Esophagus squamous epithelium (tissue), 5 donors: ENCODE measurements at places on chromosomes 7 and 10. TPM values are rescaled to one million over a fixed set of nuclear protein-coding genes. Genes with fewer than 3 reads are reported as not detected.
A peak's percentile ranks its signal among the peaks of the same experiment; 100 is the strongest.

The SPRN gene
- not detected for total RNA-seq

The PTPRN2 gene
- total RNA-seq, result 1.5 TPM

The ASIC3 gene
- total RNA-seq, result not detected

The RGR gene
- not detected for total RNA-seq

The LRIT1 gene
- 0.19 TPM for total RNA-seq

The TRIM50 gene
- not detected for total RNA-seq

The TEX47 gene
- not detected for total RNA-seq

The DNA2 gene
- 10.5 TPM for total RNA-seq

The PLAC9 gene
- total RNA-seq, result 22.1 TPM

The AKR1C4 gene
- not detected for total RNA-seq

The HMX3 gene
- not detected for total RNA-seq

The AKR1D1 gene
- total RNA-seq, result not detected

The NAT16 gene
- not detected for total RNA-seq

The SERPINE1 gene
- total RNA-seq, result 2.0 TPM

The LRRC18 gene
- 0.19 TPM for total RNA-seq

The SORCS1 gene
- 0.88 TPM for total RNA-seq

The CLCN1 gene
- total RNA-seq, result not detected

The COL28A1 gene
- total RNA-seq, result 0.11 TPM

- DNase-seq, result no peak
These were observed 4.1 kb upstream of the VSTM2A start for GRCh38 chr7:54538122-54538521.

DNA sequence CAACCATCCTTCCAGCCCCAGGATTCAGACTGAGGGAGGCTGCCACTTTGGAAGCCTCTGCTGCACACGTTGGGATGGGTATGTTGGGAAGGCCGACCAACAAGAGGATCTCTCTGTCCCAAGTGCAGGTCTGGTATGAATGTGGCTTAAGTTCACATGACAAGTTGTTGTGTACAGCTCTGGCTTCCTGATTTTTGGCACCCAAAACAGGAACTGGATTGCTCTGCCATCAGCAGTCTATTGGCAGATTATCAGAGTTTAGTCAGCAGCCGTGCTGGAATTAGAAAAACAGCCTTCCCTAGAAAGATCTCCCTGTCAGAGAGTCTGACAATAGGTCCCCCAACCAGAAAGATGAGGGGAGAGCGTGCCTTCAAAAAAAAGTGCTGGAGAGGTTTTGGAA is 66.9 kb downstream of the GOLGA7B start:
- DNase-seq, result no peak

GRCh38 chr10:120022357-120022756 is 129.8 kb downstream of the SEC23IP start:
- DNase-seq, result no peak

DNA sequence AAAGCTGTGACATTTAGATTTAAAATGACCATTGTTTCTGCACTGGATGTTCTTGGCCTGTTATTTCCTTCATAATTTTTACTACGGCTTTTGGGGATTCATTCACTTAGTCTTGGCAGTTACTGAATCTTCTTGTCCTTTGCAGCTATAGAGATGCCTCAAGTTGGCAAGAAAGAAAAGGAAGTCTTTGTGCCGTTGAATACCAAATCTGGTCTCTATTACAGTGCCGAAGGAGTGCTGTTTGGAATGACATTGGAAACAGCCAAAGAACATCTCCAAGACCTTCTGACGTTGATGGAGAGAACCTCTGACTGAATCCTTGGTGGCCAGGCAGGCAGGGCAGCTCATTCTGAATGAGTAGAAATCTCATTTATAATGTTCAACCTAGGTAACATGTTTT is 54.3 kb upstream of the NRP1 start:
- no peak for DNase-seq

GRCh38 chr7:102288285-102288930 is 1.7 kb downstream of the SH2B2 start:
- no peak for DNase-seq

DNA sequence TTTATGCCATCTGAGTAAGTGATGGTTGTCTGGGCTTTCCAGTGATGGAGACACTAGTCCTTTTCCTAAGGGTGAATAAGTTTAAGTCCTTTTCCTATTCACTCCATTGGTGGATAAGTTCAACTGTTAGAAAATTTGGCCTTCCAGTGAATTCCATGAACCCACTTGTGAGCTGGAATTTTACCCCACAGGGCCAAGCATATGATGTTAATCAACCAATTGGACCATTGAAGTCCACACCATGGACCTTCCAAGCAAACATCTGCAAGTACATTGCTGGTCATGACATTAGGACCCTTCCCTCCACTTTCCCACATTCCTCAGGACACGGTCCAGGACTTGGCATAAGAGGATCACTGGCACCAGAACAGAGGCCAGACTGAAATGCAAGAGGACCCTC is 381.4 kb downstream of the RPS24 start:
- DNase-seq, result no peak

DNA sequence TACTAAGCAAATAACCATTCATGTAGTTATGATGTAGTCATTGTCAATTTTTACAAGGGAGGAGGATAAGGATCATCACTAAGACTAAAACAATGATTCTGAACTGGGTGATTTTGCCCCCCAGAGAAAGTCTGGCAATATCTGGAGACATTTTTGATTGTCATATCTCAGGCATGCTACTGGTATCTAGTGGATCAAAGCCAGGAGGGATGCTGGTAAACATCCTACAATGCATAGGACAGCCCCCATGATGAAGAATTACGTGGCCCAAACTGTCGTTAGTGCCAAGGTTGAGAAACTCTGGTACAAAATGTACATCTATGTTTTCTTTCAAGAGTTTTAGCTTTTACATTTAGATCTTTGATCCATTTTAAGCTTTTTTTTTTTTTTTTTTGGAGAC is 57.3 kb downstream of the GBF1 start:
- no peak for DNase-seq

- DNase-seq, result no peak
These were observed 35.9 kb downstream of the ITGB1 start for GRCh38 chr10:32922170-32922569.

DNA sequence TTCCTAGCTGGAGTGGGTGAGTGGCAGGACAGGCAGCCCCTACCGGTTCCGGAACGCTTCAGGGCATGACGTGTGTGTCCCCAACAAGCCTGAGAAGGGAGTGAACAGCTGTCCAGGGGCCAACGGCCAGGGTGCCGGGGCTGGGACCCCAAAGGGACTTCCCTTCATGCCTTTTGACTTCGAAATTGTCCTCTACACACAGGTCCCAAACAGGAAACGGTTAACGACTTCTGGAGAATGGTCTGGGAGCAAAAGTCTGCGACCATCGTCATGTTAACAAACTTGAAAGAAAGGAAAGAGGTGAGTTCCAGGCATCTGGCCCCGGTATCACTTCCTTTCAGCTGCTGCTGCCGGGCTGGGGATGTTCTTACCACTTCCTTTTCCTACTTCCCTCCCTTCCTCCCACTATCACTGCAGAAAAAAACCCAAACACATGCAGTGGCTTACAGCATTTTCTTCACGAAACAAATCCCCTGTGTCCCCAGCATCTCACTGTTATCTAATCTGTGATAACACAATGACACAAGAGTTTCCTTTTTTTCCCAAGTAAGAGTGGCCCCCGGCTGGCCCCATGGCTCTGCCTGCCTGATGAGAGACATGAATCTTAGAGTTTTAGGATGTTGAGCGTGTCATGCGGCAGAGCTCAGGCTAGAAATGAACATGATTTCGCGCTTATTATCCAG is 63.2 kb downstream of the MKI67 start:
- no peak for DNase-seq

GRCh38 chr10:103276896-103277712 is at the start of gene INA:
INA (plus strand) TSS chr10:103277138; CDS start chr10:103277212, 74 bp downstream.
- DNase-seq, result no peak

GRCh38 chr10:34816501-34817002 is 1.5 kb upstream of the PARD3 start:
- DNase-seq, result no peak

GRCh38 chr10:34413756-34414587 is 401.1 kb downstream of the PARD3 start:
- no peak for DNase-seq

- DNase-seq, result peak; percentile 34
These were observed 95.5 kb downstream of the MAP3K8 start for GRCh38 chr10:30529373-30529998.

DNA sequence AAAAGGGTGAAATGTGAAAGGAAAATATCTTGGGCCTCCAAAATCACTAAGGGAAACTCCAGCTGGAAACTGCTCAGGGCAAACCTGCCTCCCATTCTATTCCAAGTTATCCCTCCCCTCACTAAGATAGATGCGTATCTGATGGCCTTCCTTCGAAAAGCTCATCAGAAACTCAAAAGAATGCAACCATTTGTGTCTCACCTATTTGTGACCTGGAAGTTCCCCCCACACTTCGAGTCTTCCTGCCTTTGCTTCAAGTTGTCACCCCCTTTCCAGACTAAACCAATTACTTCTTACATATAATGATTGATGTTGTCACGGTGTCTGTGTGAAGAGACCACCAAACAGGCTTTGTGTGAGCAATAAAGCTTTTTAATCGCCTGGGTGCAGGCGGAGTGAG is 69.3 kb downstream of the ST8SIA6 start:
- no peak for DNase-seq

- DNase-seq, result no peak
These were observed 173.4 kb downstream of the ST7 start for GRCh38 chr7:117126676-117127075.

DNA sequence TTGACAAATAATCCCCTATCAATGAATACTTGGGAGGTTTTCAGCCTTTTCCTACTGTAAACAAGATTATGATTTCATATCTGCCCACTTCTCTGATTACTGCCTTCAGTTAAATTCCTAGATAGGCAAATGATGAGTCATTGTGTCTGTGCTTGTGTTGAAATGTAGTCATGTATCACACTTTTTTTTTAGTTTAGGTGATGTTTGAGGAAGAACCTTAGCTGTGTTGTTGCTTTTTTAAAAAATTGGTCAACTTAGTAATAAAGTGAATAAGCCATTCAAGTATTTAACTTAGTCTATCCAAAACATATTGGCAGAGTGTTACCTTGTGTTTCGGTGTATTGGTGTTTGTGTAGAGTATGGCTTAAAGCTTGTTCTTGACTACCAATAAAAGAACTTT is 60.0 kb downstream of the WAC start:
- no peak for DNase-seq

DNA sequence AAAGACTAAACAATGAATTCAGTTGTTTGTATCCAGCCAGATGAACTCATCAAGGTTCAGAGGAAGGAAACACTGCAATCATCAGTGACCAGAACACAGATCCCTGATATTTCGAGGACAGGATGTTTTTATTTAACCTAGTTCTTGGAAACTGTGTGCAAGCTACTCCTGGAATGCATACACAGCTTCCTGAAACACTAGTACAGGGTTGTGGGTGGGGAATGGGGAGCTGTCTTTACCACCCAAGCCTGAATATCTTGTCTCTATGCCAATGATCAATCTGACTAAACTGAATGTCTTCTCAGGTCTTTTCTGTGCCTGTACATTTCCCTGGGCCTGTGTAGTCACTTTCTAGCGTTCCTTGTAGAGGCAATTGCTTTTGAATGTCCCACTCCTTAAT is 374.6 kb downstream of the CALN1 start:
- no peak for DNase-seq

- no peak for DNase-seq
These were observed 167.4 kb downstream of the CSTF2T start for GRCh38 chr10:51532044-51532443.

- DNase-seq, result no peak
These were observed 146.2 kb upstream of the KLF6 start for GRCh38 chr10:3931224-3931623.

- DNase-seq, result no peak
These were observed 70.4 kb downstream of the C10orf90 start for GRCh38 chr10:126599949-126600682.

DNA sequence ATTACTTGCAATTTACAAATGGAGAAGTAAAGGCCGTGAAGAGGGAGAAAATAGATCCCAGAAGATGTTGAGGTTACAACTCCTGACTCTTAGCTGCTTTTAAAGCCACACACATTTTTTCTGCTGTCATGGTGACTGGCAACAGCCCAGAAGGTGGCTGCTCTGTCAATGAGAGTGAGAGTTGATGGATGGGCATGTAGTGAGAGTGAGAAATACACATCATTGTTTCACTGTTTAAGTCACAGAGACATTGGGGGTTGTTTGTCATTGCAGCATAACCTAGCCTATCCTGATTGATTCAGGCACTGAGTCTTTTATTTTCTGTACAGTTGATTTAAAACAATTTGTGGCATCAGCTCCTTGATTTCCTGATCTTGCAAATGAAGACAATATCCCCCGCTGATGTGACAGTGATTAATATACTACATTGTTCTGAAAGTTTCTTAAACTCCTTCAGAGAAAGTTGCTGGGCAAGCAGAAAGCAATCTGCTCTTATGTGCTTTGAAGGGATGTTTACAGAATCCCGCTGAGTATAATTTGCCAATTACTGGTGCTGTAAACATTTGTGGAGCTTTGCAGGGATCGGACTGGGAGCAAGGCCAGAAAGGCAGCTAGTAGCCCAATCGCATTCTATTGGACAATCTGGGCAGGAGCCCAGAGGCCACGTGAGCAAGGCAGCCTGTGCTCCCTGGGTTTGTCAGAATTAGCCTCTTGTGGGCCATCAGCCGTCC is 229.6 kb downstream of the PRPF18 start:
- DNase-seq, result no peak

- no peak for DNase-seq
These were observed 219.1 kb downstream of the GFRA1 start for GRCh38 chr10:116053910-116054309.

- DNase-seq, result no peak
These were observed 882.2 kb downstream of the TYW1 start for GRCh38 chr7:67878808-67879207.

DNA sequence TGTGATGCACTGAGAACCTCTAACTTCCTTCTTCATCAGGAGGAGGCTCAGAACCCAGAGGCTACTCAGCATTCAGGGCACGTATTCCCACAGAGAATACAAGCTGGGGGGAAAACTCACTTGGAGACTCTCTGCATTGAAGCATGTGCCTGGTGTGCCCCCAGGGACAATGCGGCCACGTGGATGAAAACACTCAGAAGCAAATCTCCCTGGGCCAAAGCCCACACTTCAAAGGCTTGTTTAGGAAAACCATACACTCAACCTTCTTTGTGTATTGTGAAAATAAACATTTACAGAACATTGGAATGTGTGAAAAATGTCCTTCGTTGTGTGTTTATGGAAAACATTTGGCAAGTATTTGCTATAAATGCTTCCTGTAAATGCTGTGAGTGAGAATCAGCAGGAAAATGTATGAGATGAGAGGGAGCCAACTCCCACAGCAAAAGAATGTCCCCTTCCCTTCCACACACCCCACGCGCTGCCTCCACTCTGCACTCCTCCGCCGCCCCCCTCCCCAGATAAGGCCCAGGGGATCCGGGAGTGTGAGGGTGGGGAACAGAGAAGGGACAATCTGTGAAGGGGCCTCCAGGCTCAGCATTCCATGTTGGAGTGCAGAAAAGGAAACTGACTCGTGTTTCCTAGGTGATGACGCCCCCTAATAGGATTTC is 339.5 kb downstream of the ELMO1 start:
- no peak for DNase-seq

GRCh38 chr10:72540193-72540807 is 85.6 kb downstream of the MICU1 start:
- DNase-seq, result no peak

- DNase-seq, result no peak
These were observed 76.2 kb downstream of the GRB10 start for GRCh38 chr7:50706469-50706937.
